Left ventricle myocardium inferior (tissue), 1 donor: ENCODE measurements at places on chromosomes 16 and 17. TPM values are rescaled to one million over a fixed set of nuclear protein-coding genes. Genes with fewer than 3 reads are reported as not detected.
A peak's percentile ranks its signal among the peaks of the same experiment; 100 is the strongest.

SARM1 gene
- 5.1 TPM for total RNA-seq

PRKCB gene
- 1.6 TPM for total RNA-seq

DNA sequence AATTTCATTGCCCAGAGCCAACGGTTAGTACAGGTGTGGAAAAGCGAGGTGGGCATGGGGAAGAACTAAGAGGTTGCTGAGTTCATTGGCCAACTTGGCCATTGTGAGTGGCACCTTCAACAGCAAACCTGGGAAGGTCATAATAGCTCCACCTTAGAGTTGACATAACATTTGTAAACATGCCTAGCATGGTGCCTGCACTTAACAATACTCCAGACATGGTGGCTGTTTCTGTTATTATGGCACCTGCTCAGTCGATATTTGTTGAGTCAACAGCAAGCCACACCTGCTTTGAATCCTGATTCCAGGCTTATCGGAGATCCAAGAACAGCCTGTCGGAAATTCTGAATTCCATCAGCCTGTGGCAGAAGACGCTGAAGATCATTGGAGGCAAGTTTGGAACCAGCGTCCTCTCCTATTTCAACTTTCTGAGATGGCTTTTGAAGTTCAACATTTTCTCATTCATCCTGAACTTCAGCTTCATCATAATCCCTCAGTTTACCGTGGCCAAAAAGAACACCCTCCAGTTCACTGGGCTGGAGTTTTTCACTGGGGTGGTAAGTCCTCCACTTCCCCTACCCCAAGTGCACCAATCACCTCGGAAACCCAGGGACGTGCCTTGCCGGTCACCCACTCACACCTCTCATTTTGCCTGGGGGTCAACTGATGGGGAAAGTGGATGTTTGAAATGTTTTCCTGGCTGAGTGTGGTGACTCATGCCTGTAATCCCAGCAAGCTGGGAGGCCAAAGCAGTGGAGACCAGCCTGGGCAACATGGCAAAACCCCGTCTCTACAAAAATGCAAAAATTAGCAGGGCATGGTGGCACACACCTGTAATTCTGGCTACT lies 46.0 kb downstream of the TMC5 start:
- DNase-seq = no peak

DNA sequence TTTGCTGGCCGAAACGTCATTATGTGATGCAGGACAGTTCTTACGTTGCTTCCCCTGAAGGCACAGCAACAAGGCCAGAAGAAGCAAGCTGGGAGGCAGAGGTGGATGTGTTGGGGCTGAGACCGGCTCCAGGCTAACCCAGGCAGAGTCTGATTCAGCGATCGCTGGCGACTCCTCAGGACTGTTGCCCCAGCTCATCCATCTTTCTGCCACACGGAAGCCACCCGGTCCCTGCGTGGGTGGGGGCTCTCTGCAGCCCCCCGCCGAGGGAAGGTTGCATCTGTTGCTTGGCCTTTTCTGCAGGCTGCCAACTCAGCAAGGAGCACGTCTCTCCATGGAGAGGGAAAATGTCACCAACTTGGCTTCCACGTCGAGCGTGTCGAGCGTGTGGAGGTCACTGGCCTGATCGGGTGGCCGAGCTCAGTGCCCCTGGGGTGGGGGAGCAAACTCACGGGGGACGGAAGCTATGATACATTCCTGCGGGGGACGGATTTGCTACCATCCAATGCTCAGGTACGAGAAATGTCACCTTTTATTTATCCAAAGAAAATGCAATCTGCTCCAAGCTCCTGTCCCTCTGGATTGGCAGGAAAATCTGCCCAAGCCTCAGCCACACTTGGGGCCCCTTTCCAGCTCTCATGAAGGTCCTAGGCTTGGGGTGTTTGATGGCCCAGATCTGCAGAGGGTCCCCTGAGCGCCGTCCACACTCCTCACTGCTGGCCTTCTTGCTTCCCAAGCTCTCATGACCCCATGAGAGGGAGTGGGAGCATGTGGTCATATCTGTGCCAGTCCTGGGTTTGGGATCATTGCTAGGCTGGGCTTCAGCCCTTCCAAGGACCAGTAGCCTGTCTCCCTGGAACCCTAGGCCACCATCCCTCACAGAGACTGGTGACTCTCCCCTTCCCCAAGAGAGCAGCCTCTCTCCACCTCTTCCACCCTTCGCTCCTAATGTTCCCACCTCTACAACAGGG lies 69.4 kb downstream of the RPH3AL start:
- no peak for DNase-seq

GRCh38 chr17:33517746-33518145 lies 224.7 kb upstream of the ASIC2 start:
- no peak for DNase-seq

DNA sequence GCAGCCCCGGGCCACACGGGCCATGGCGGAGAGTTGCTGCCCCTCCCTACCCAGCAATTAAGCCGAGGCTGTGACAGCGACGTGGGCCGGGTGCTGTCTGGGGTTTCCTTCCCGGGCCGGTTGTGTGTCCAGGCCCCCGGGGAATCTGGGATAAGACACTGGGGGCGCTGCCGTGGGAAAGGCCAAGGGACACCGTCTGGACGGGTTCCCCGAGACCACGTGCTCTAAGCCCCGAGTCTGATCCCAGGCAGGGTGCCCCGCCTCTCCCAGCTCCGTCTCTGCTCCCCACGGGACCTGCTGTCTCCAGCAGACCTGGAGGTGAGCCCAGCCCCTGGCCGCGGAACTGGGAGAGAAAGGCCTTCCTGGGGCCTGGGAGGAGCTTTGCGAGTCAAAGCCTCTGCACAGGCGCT lies 92.2 kb downstream of the IRX3 start:
- DNase-seq = peak; percentile 91

- no peak for DNase-seq
Observed at GRCh38 chr16:19830902-19831560, 53.6 kb downstream of the GPRC5B start.

GRCh38 chr17:17739388-17740066 lies 58.3 kb downstream of the RAI1 start:
- no peak for DNase-seq

GRCh38 chr17:35801583-35802224 lies 6.3 kb upstream of the MMP28 start:
- peak; percentile 82 for DNase-seq

DNA sequence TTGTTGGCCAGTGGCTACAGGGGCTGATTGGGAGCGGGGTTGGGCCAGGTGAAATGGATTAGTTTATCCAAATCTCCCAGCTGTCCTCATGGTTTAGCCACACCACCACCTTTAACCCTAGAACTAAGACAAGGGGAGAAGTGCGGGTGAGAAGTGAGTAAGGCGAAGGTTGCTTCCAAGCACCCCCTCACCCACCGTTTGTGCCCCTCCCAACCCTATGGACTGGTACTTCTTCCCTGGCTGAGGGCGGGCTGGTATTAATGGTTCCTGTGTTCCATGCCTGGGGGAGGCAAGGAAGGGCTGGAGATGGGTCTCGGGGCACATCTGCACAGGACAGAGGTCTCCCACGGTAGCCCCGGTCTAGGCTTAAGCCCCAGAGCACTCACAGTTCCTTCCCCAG lies 25.1 kb downstream of the NT5M start:
- no peak for DNase-seq

- DNase-seq = no peak
Observed at GRCh38 chr16:88596483-88596882, 26.3 kb downstream of the ZC3H18 start.

- DNase-seq = no peak
Observed at GRCh38 chr16:56584276-56584675, 5.1 kb upstream of the MT3 start.
